ENCODE measurements at places on chromosomes 3 and 15. TPM values are rescaled to one million over a fixed set of nuclear protein-coding genes. Genes with fewer than 3 reads are reported as not detected.

APOD gene
- 0.57 TPM for total RNA-seq

TMC3 gene
- 0.10 TPM for total RNA-seq

GOLGA6L4 gene
- total RNA-seq = 5.5 TPM

TMCO5A gene
- not detected for total RNA-seq

IQCH gene
- 1.00 TPM for total RNA-seq

GRCh38 chr3:34132069-34132692 lies 333.8 kb downstream of the PDCD6IP start:
- H3K27me3 ChIP-seq = no peaks in the 10 kb centered on the region
- H3K27ac ChIP-seq = no peak overlapping the region
- no peaks in the 10 kb centered on the region for H3K4me1 ChIP-seq
- no peaks in the 10 kb centered on the region for H3K36me3 ChIP-seq

DNA sequence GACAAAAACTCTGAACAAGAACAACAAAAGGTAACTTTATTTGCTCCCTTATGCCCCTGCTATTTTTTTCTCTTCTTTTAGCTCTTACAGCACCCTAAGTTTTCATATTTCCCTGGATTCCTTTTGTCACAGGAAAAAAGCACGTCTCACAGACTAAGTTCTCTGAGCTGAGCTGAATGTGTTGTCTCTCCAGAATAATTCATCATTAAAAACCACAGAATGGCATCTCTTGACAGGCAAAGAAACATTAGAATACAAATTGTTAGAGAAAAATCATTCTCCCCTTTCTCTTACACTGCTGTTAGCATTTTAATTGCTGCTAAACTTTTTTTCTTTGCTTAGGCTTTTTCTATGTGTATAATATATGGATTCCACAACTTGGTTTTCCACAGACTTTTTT lies 48.7 kb upstream of the SECISBP2L start:
- H3K36me3 ChIP-seq = no peaks in the 10 kb centered on the region
- H3K4me1 ChIP-seq = no peaks in the 10 kb centered on the region
- DNase-seq = no peak
- H3K27ac ChIP-seq = no peak overlapping the region

- no peaks in the 10 kb centered on the region for H3K4me1 ChIP-seq
- no peaks in the 10 kb centered on the region for H3K36me3 ChIP-seq
- no peak overlapping the region for H3K4me3 ChIP-seq
- DNase-seq = no peak
- no peak overlapping the region for H3K27ac ChIP-seq
Measured at GRCh38 chr15:83809345-83809744, 155.4 kb downstream of the ADAMTSL3 start.

- no peak overlapping the region for H3K4me3 ChIP-seq
- DNase-seq = no peak
- H3K4me1 ChIP-seq = peaks cover 30% of the 10 kb centered on the region
- H3K27ac ChIP-seq = peak overlapping the region; percentile 4
- H3K27me3 ChIP-seq = no peaks in the 10 kb centered on the region
Measured at GRCh38 chr3:69786854-69787253, 47.6 kb downstream of the MITF start.

DNA sequence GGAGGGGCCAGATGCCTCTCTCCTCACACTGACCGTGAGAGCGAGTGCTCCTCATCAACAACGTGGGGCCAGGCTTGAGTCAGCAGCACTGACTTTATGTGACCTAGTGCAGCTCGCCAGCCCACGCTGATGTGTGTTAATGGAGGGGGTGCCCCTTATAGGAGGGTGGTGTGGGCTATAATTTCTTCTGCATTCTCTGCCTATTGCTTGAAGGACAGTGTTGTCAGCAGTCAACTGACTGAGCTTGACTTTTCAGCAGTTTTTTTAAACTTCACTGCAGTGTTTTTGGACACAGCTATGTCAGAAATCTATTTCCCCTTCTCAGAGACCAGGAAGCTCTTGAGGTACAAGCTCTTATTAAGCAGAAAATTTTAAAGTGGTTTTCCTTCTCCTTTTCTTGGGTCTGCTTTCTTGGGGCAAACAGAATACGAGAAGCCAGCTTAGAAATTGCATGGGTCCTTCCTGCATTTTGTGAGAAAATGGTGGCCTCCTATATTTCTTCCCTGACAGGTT lies 304.8 kb upstream of the CTDSPL start:
- peaks cover 21% of the 10 kb centered on the region for H3K4me1 ChIP-seq
- H3K36me3 ChIP-seq = peaks cover 17% of the 10 kb centered on the region
- H3K27me3 ChIP-seq = no peaks in the 10 kb centered on the region
- no peak overlapping the region for H3K4me3 ChIP-seq

DNA sequence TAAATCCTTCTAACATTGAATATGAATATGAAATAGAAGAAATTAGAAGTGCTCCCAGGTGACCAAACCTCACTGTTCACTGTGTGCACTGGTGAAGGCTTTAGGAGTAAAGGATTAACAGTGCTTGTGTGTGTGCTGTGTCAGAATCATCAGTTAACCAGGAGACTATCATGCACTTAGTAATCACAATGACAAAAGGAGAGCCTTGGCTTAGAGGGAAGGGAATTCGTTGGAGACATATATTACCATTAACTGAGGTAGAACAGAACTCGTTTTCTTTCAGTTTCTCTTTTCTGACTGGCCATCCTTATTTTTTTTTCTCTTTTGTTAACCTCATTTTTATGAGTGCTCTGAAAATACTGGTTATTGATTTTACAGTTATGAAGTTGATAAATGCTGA lies 213.3 kb upstream of the GBE1 start:
- no peaks in the 10 kb centered on the region for H3K27me3 ChIP-seq
- no peak for DNase-seq
- H3K4me1 ChIP-seq = no peaks in the 10 kb centered on the region
- H3K27ac ChIP-seq = no peak overlapping the region
- H3K4me3 ChIP-seq = no peak overlapping the region
- H3K36me3 ChIP-seq = no peaks in the 10 kb centered on the region

- H3K27me3 ChIP-seq = peaks cover 3% of the 10 kb centered on the region
- DNase-seq = no peak
- no peaks in the 10 kb centered on the region for H3K36me3 ChIP-seq
- no peak overlapping the region for H3K4me3 ChIP-seq
Measured at GRCh38 chr15:66858423-66859207, 156.6 kb downstream of the SMAD6 start.

- no peaks in the 10 kb centered on the region for H3K36me3 ChIP-seq
- no peak for DNase-seq
- no peak overlapping the region for H3K27ac ChIP-seq
- H3K4me1 ChIP-seq = no peaks in the 10 kb centered on the region
Measured at GRCh38 chr3:101642441-101642840, 34.5 kb downstream of the ZBTB11 start.

DNA sequence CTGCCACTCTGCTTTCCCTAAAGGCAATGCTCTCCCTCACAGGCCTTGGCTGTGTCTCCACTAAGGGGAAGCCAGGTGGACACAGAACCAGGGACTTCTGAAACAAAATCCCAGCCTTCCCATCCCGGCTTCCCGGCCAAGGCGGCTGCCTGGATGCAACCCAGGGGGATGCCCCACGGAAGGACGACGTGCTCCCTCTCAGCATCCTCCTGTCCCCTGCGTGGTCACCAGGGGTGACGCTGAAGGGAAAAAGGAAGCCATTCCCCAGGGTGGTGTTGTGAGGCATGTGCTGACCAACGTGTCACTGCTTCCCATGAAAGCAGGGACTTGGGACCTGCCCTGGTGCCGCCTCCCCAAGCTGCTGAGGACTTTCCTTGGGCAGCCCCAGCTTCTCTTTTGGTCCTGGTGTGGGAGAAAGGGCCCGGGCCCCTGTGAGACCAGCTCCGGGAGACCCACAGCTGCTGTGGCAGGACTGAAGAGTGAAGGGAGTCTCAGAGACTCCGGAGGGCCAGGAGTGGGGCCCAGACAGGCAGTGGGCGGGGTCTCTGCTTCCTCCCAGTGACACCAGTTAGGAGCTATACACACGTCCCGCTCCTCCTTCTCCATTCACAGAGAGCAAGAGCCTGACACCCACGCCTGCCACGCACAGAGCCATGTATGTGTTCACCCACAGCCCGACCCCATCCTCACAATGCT lies 139.2 kb downstream of the NUP210 start:
- peaks cover 43% of the 10 kb centered on the region for H3K27me3 ChIP-seq
- no peak for DNase-seq
- peaks cover 19% of the 10 kb centered on the region for H3K4me1 ChIP-seq
- H3K27ac ChIP-seq = no peak overlapping the region
- H3K4me3 ChIP-seq = peak overlapping the region; percentile 89

- no peaks in the 10 kb centered on the region for H3K4me1 ChIP-seq
- DNase-seq = no peak
- H3K4me3 ChIP-seq = no peak overlapping the region
- H3K27me3 ChIP-seq = no peaks in the 10 kb centered on the region
- H3K36me3 ChIP-seq = no peaks in the 10 kb centered on the region
Measured at GRCh38 chr3:152123457-152123856, 145.3 kb upstream of the MBNL1 start.

DNA sequence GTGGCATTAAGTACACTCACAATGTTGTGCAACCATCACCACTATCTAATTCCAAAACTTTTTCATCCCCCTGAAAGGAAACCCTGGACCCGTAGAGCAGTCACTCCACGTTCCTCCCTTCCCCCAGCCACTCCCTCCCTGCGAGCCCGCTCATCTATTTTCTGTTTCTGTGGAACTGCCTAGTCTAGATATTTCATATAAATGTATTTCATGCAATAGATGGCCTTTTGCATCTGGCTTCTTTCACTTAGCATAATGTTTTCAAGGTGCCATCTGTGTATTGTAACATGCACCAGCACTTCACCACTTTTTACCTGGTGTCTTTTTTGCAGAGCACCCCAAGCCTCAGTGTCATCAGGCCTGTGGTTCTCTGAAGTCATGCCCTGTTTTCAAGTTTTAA lies 10.7 kb downstream of the CGNL1 start:
- DNase-seq = no peak
- peaks cover 40% of the 10 kb centered on the region for H3K4me1 ChIP-seq
- H3K27ac ChIP-seq = no peak overlapping the region

- DNase-seq = no peak
- H3K27me3 ChIP-seq = no peaks in the 10 kb centered on the region
- peaks cover 17% of the 10 kb centered on the region for H3K4me1 ChIP-seq
- no peak overlapping the region for H3K27ac ChIP-seq
- no peak overlapping the region for H3K4me3 ChIP-seq
Measured at GRCh38 chr3:49424816-49425215, 2.5 kb upstream of the AMT start.

GRCh38 chr3:105359098-105359762 lies 7.5 kb upstream of the ALCAM start:
- no peaks in the 10 kb centered on the region for H3K36me3 ChIP-seq
- no peak overlapping the region for H3K4me3 ChIP-seq
- H3K27ac ChIP-seq = no peak overlapping the region
- peaks cover 19% of the 10 kb centered on the region for H3K4me1 ChIP-seq
- no peak for DNase-seq

DNA sequence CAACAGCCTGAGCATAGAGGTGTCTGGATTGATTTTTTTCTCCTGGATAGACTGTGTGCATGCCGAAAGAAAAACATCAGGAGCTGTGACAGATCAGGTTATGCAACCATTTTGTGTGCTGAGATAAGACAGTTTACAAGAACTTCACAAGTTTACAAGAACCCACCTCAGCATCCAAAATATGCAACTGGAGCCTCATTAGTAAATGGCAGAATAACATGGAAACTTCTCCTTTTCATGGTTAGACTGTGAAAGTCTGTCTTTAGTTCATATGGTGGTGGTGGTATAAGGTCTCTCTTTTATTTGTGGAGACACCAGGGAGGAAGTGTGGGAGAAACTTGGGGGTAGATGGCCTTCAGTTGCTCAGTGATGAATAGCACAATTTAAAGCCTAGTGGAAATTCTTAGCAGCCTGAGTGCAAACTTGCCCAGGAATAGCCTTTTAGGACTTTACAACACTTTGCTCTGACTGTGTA lies 3.7 kb upstream of the ZNF609 start:
- peak overlapping the region; percentile 69 for H3K27ac ChIP-seq
- H3K27me3 ChIP-seq = no peaks in the 10 kb centered on the region
- H3K4me3 ChIP-seq = peak overlapping the region; percentile 37
- H3K4me1 ChIP-seq = peaks cover 60% of the 10 kb centered on the region
- H3K36me3 ChIP-seq = no peaks in the 10 kb centered on the region
- DNase-seq = no peak

Data from type B pancreatic cell (in vitro differentiated cells).